ENCODE measurements at places on chromosomes 3 and 15.
A peak's percentile ranks its signal among the peaks of the same experiment; 100 is the strongest.

DNA sequence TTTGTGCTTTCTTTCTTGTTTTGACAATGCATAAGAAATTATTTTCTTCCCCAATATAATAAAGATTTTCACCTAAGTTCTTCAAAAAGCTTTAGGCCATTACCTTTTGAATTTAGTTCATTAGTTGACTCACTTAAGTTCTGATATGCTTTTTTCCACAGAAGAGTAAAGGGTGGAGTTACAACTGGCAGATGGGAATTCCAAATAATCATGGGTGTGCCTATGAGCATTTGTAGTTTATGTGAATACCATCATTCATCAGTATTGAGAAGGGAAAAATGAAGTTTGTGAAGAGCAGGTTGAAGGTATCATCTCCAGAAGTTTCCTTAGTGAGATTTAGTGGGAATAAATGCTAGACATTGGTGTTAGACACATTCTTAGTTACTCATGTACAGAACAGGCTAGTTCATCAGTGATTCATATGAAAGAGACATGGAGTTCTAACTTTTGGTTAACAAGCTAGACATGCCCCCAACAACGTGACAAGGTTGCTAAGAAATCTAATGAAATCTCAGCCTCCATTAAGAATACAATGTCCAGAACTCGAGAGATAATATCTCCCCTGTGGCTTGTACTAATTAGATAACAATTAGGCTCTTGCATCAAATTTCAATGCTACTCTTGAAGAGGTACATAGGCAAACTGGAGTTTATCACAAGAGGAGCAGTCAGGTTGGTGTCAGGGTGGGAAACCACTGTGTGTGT lies 16.9 kb upstream of the ALCAM start:
- DNase-seq, result no peak

- DNase-seq, result peak; percentile 56
Observed at GRCh38 chr15:41331833-41332193, 578 bp downstream of the OIP5 start.

GRCh38 chr15:80432345-80432702 lies 28.1 kb downstream of the ARNT2 start:
- no peak for DNase-seq

DNA sequence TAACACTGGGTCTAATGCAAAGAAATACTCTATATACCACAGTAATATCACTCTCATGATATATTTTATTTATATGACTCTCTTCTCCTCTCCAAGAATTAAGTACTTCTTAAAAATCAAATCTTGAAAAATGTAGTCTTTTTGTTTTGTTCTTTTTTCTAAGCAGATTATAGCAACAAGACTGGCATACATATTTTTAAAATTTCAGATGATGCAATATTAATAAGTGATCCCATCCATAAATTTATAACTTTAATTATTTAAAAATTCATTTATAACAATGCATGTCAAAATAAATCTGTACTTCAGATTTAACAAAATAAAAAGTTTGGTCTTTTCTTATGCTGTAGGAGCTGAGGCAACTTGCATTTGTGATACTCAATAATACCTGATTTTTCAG lies 95.0 kb upstream of the NEDD4 start:
- no peak for DNase-seq

- DNase-seq, result peak; percentile 48
Observed at GRCh38 chr3:169344465-169344864, 319.0 kb downstream of the MECOM start.

GRCh38 chr3:25125201-25125600 lies 302.9 kb upstream of the RARB start:
- DNase-seq, result no peak

GRCh38 chr3:122415104-122415744 lies 638 bp downstream of the WDR5B start:
- peak; percentile 39 for DNase-seq

DNA sequence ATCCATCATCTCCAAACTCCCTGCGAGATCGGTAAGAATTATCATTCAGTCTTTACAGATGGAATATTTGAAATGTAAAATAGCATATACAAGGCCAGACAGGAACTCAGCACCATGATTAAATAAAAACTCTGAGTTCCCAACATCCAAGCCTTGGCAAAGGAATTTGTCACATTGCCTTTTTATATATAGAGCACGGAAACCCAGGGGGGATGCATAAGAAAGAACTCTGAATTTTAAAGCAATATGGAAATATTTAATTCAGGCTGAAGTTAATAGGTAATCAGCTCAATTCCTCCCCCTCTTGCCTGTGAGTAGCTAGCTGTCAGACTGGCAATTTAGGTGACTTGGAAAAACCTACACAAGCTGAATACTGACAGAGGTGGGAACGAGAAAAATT lies 217.9 kb upstream of the KCNMB2 start:
- DNase-seq, result no peak

GRCh38 chr3:144106970-144107369 lies 135.3 kb downstream of the DIPK2A start:
- no peak for DNase-seq

DNA sequence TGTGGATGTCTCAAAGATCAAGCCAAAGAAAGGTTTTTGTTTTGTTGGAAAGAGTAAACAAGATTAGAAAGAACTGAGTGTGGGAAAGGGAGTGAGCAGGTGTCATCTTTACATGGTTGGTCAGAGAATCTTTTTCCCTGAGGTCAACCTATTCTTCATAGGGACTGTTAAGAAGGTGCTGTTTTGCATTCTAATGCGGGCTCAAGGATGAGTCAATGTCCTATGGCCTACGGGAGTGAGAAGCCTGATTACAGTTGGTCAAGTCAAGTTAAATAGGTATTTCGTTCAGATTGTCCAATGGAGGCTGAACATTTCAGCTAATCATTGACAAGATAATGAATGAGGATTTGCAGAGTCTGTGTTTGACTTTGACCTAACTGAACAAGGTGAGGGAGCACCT lies 491.2 kb upstream of the PDZRN3 start:
- no peak for DNase-seq

DNA sequence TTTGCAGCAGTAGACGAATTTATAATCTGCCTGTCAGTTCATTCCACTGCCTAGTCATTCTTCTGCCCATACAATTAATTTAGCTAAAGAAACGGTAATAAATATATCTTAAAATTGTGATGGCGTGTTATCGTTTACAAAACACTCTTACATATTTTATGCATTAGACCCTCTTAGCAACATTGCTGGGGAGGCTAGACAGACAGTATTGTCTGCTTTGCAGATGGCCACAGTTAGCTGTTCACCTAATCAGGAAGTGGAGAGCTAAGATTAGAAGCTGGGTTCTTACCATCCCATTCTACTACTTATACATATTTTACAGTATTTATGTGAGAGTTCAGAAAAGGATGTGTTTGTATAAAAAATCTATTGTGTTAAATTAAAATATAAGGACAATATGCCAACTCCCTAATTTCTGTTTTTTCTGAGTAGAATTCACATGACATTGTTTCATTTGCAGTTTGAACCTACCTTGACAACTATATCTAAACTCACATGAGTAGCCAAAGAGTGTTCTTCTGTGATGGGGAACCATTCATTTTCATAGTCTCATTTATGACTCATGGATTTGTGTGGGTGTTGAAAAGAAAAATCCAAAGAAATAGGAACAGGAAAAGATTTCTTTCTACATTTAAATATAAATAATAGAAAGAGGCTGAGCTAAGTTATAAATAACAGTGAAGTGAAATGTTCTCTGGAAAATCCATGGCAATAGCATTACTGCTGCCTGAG lies 41.7 kb upstream of the C3orf80 start:
- peak; percentile 64 for DNase-seq

- DNase-seq, result no peak
Observed at GRCh38 chr3:170346481-170347392, 10.8 kb upstream of the SKIL start.

DNA sequence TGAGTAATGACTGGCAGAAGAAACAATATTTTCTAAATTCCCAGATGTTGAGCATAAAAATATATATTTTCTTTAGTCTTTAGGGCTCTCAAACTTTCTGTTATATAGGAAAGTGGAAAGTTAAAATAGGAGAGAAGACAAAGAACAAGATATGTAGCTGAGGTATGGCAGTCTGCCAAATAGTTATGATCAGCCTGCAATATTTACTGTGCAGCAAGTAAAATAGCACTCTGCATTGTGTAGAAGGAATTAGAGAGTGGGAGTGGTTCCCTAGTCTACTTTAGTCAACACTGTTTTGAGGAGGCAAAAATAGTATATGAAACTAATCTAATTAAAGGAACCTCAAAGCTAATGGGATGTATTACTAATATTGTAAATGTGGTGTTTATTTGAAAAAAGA lies 978.1 kb upstream of the ALCAM start:
- DNase-seq, result peak; percentile 67

Measured in fibroblast of pulmonary artery (primary cell).